ENCODE measurements at places on chromosomes 16 and 17.

- no peak for DNase-seq
These were observed 733 bp upstream of the NHERF2 start for GRCh38 chr16:2025878-2026460.

DNA sequence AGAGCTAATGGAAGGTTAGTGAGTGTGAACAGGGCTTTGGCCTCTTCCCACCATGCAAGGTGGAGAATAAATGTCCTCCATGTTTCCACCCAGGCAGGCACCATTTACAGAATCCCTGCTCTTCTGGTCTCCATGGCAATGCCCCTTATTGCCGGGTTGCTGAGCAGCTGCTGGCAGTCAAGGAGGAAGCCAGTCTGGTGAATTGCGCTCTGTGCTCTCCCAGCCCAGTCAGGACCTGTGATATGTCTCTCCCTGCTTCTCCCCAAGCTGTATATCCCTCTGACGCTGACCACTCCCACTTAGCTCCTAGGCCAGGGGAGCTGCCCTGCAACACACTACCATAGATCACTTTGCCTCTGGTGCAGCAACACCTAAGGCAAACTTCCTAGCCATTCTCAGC lies 402.1 kb upstream of the ERCC4 start:
- DNase-seq: no peak

- DNase-seq: no peak
These were observed 1.1 kb downstream of the ABCA10 start for GRCh38 chr17:69227541-69227940.

GRCh38 chr16:49460786-49461470 lies 87.3 kb downstream of the C16orf78 start:
- DNase-seq: no peak

GRCh38 chr17:38728290-38728831 lies 1.8 kb upstream of the CISD3 start:
- no peak for DNase-seq

- no peak for DNase-seq
These were observed 56.1 kb downstream of the RGS9 start for GRCh38 chr17:65193305-65193704.

DNA sequence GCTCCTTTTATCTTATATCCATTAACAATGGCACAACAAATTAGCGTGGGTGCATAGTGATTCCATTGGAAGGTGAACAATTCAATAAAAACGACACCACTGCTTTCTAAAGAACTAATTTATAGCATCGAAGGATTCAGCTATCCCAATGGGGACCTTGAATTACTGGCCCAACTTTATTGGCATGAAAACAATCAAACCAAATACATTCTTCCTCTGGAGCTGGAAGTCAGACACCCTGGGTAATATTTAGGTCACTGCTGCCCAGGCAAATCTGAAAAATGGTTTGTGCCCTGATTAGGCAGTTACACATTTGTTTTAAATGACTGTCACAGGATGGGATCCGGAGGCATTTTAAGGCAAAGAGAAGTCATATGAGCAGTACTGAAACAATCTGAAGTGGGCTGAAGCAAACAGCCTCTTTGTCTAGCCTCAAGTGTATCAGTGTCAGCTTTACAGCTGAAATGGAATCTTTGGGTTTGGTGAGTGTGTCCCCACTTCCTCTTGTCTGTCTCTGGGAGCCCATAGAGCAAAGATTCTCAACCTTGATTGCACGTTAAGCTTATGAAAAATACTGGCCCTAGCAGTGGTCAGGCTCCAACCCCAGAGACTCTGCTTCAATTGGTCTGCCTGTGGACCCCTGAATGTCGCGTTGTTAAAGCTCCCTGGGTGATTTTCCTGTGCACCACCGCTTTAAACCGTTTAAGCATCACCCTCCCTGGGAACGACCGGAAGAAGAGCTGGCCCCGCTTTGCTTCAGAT lies 30.3 kb downstream of the CDK5R1 start:
- no peak for DNase-seq

All from fibroblast of skin of scalp (primary cell).